ENCODE measurements at places on chromosomes 1 and 21. TPM values are rescaled to one million over a fixed set of nuclear protein-coding genes. Genes with fewer than 3 reads are reported as not detected.

- no peak for DNase-seq
- no peaks in the 10 kb centered on the region for H3K36me3 ChIP-seq
- peaks cover 12% of the 10 kb centered on the region for H3K4me1 ChIP-seq
- no peak overlapping the region for H3K27ac ChIP-seq
- H3K4me3 ChIP-seq = no peak overlapping the region
These were observed 18.1 kb upstream of the EPS8L3 start for GRCh38 chr1:109781806-109782205.

GRCh38 chr21:38533887-38534286 is 35.6 kb upstream of the ERG start:
- H3K4me3 ChIP-seq = no peak overlapping the region
- H3K27ac ChIP-seq = no peak overlapping the region
- no peaks in the 10 kb centered on the region for H3K36me3 ChIP-seq
- DNase-seq = no peak
- H3K4me1 ChIP-seq = no peaks in the 10 kb centered on the region
- no peaks in the 10 kb centered on the region for H3K27me3 ChIP-seq

GRCh38 chr1:231187571-231187970 is 25.7 kb downstream of the TRIM67 start:
- no peaks in the 10 kb centered on the region for H3K4me1 ChIP-seq
- no peaks in the 10 kb centered on the region for H3K36me3 ChIP-seq
- H3K4me3 ChIP-seq = no peak overlapping the region
- no peak overlapping the region for H3K27ac ChIP-seq
- no peak for DNase-seq
- H3K27me3 ChIP-seq = peaks cover 39% of the 10 kb centered on the region

The INKA2 gene
- 3.0 TPM for total RNA-seq

The GUCA2B gene
- not detected for total RNA-seq
